Epithelial cell of proximal tubule (primary cell): ENCODE measurements at places on chromosomes 3 and 15. TPM values are rescaled to one million over a fixed set of nuclear protein-coding genes. Genes with fewer than 3 reads are reported as not detected.
A peak's percentile ranks its signal among the peaks of the same experiment; 100 is the strongest.

DNA sequence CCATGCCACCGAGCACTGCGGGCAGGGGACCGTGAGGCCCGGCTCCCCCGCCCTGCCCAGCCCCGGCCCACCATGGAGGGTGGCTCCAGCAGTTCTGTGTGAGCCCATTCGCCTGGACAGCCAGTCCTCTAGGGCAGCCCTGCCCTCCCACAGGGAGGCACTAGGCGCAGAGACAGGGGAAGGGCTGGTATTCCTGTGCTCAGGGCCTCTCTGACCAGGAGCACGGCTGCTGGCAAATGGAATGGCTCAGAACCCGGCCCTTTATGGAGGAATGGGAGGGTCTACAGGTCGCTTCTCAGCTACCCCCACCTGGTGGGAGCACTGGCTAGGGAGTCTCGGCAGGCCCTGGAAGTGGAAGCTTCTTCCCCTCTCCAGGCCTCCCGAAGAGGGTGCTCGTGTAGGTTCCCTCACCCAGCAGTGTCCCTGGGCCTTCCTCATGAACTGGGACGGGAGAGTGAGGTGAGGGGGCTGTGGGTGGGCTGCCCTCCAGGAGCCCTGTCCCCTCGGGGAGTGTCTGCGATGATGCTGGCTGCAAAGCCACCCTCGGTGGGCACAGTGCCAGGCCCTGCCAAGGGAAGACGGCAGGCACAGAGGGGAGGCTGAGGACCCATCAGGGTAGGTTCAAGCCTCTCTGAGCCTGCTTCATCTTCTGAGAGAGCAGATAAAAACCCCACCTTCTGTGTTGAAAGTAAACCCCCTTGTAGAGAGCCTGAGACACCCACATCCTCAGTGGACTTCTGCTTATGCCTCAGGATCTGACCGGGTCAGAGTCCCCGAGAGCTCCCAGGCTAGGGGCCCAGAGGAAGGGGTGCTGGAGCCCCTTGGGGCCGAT, 1.5 kb downstream of the MELTF start:
- DNase-seq, result no peak

DNA sequence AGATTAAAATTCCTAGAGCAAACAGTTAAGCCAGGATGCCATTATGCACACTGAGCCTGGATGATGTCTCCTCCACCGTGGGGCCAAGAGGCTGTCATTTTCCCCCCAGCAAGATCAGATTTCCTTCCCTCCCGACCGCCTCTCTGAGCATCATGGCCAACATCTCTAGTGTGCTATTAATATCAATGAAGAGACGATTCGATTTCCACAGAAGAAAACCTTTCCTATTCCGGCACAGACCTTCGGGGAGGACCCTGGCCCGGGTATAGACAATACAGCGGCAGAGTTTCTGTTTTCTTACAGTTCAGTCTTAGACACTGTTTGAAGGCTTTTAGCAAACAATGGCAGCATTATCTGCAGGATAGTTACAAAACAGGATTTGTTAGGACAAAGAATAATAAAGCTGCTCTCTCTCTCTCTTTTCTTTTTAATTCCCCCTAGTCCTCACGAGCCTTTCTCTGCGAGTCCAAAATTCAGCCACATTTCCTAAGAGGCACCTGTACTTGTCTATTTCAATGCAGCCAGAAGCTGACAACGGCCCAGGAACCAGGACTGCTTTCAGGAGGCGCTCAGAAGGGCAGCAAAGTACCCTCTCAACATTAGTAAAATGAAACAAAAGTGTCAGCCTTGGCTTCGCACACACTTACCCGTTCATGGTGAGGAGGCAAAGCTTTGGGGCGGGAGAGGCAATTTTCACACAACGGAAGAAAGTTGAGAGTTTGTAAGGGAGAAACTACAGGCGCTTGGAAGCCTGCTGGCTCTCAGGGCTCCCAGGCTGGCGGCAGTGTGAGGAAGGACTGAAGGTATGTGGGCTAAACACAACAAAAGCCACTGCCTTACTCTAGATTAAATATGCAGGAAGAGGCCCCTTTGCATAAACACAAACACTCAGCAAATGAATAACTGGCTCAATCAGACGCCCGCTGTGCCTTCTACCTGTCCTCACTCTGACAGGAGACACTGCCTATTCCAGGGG, 278.0 kb downstream of the FOXP1 start:
- no peak for DNase-seq

GRCh38 chr15:75361989-75362641, 6.3 kb downstream of the MAN2C1 start:
- DNase-seq, result no peak

GRCh38 chr3:165519687-165520086, 317.5 kb downstream of the BCHE start:
- no peak for DNase-seq

GRCh38 chr15:62528505-62528904, 363.4 kb upstream of the C2CD4B start:
- no peak for DNase-seq

DNA sequence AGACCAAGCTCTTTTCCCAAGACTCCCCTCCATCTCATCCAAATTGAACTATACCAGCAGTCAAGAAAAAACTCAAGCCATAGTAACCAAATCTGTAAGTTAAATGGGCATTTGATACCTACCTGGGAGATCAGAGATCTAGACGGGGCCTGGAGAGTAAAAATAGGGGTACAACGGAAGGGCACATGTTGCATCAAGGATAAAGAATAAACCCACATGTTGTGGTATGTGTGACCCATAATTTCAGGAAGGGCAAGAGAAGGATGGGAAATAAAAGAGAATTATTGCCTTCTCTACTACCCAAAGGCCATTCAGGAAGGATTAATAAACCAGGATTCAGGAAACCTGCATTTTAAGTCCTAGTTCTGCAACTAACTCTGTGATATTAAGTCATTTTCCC, 1.5 kb downstream of the TEX55 start:
- DNase-seq, result no peak

DNA sequence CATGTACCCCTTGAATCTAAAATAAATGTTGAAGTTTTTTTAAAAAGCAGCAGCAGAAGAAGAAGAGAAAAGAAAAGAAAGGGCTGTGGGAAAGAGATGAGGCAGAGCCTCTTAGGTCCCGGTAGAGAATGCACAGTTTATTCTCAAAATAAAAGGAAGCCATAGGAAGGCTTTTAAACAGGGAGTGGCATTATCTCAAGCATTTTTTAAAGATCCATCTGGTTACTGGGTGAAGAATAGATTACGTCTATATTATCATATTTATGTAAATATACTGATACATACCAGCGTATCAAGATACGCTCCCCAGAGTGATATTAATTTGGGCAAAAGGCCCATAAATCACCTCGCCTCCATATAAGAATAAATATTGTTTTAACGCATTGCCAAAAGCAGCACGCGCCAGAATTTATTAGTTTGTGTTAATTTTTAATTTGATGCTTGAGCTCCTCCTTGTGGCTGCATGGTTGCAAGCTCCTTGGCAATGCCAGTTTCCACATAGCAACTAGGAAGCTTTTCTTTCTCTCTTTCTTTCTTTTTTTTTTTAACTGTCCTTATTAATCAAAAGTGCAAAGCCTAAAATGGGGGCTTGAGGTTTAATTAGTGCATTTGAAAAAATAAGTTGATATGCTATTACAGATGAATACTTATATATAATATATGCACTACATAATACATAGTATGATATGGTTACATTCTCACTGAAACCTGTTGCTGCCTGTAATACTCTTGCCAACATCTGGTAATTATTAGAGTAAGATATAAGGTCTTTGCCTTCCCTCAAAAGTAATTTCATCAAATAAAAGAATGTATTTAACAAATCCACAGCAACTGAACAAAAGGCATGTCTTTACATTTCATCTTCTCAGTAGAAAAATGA, 242.8 kb upstream of the UBE2E2 start:
- no peak for DNase-seq

The SAMMSON gene
- total RNA-seq, result not detected in 2 replicates

DNA sequence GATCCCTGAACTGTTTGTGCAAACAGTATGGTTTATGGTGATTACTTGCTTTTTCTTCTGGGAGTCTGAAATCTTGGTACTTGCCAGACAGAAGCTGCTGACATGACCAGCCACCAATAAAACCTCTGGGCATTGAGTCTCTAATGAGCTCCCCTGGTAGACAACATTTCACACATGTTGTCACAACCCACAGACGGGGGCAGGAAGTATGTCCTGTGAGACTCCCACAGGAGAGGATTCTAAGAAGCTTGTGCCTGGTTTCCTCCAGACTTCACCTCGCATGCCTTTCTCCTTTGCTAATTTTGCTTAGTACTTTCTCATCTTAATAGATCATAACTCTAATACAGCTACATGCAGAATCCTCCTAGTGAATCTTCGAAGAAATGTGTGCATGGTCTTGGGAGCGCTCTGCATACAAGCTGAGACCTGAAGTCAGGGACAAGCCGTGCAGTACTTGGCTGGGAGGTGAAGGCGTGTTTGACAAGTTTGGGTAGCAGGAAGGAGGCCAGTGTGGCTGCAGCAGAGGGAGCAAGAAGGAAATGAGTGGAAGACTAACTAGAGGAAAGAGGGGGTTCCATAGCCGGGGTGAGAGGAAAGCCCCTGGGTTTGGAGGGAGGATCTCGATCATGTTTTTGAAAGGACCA, 49.0 kb downstream of the B3GNT5 start:
- DNase-seq, result no peak

- peak; percentile 67 for DNase-seq
Measured at GRCh38 chr15:90774731-90775514, 57.8 kb downstream of the BLM start.

The LYZL4 gene
- not detected in 2 replicates for total RNA-seq

The TJP1 gene
- total RNA-seq, result 78.6 and 106 TPM in 2 replicates

GRCh38 chr15:70508561-70509281, 254.6 kb downstream of the UACA start:
- DNase-seq, result peak; percentile 84

- no peak for DNase-seq
Measured at GRCh38 chr15:47414207-47414606, 303.1 kb upstream of the SEMA6D start.

- DNase-seq, result no peak
Measured at GRCh38 chr3:11481556-11481955, 162.2 kb downstream of the VGLL4 start.

GRCh38 chr15:48802257-48802656, 8.6 kb downstream of the CEP152 start:
- DNase-seq, result no peak

- no peak for DNase-seq
Measured at GRCh38 chr3:16476636-16477035, 36.9 kb downstream of the RFTN1 start.

The ERICH6 gene
- not detected in 2 replicates for total RNA-seq

DNA sequence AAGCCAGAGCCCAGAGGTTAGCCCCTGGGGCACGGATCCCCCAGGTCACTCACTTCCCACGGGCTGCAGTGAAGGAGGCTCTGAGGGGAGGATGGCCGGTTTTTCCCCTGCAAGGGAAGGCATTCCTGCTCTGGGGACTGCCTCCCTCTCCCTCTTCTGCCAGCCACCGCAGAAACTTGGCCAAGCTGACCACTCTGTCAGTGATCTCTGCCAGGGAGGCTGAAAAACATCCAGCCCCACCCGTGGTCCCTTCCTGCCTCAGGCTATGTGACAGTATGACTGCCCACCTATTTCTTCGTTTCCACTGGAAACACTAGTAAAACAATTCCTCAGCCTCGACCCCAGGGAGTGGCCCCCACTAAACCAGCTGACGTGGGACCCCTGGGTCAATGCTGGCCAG, 14.6 kb upstream of the FANCD2 start:
- no peak for DNase-seq

GRCh38 chr15:80989081-80989517, 520 bp downstream of the MESD start:
- DNase-seq, result no peak

GRCh38 chr15:36626141-36626800, 46.8 kb downstream of the CDIN1 start:
- no peak for DNase-seq

- no peak for DNase-seq
Measured at GRCh38 chr3:63613561-63613960, 38.9 kb upstream of the SNTN start.

- DNase-seq, result no peak
Measured at GRCh38 chr15:83207660-83208366, at the start of gene HDGFL3. Gene HDGFL3, minus strand, starts transcription at chr15:83207823. Its CDS starts 409 bp downstream, at chr15:83207414.

DNA sequence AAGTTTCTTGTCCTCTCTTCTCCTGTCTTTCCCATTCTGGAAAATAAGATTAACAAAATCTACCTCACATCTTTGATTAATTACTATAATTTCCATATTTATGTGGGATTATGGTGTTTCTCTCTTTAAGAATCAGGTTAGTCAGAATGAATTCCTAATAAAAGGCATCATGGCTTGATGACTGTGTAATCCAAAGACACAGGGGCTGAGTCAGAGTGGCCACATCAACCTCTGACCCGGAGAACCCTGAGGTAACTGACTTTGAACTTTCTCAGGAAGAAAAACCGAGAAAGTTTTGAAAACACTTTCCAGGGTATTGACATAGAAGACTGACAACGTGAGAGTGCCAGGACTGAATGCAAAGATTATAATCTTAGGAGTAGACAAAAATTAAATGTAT, 170.3 kb upstream of the MCTP2 start:
- DNase-seq, result no peak

The TICRR gene
- total RNA-seq, result 12.0 and 13.1 TPM in 2 replicates

GRCh38 chr3:53426918-53427317, 67.5 kb upstream of the CACNA1D start:
- DNase-seq, result no peak

The LRRC15 gene
- not detected in 2 replicates for total RNA-seq

- peak; percentile 66 for DNase-seq
Measured at GRCh38 chr15:89016549-89017041, 71.7 kb upstream of the ABHD2 start.
